Endothelial cell of umbilical vein (primary cell): ENCODE measurements at places on chromosomes 6 and 20. TPM values are rescaled to one million over a fixed set of nuclear protein-coding genes. Genes with fewer than 3 reads are reported as not detected.

The ZGPAT gene
- 29.3 and 31.7 TPM in 2 replicates for total RNA-seq

GRCh38 chr6:130583268-130583667 is 217.5 kb downstream of the TMEM200A start:
- no peak overlapping the region for H3K4me3 ChIP-seq
- no peak for DNase-seq
- H3K27me3 ChIP-seq = no peaks in the 10 kb centered on the region
- no peak overlapping the region for H3K27ac ChIP-seq

The ZNF831 gene
- total RNA-seq = not detected in 2 replicates

The TCF15 gene
- 1.3 TPM in 1 of 2 replicates, not detected in the other for total RNA-seq

The ZNF318 gene
- total RNA-seq = 13.0 and 13.6 TPM in 2 replicates

The SLC2A4RG gene
- total RNA-seq = 69.3 and 69.4 TPM in 2 replicates

GRCh38 chr20:56360133-56360907 is 1.5 kb downstream of the FAM210B start:
- H3K4me1 ChIP-seq = peaks cover 6% of the 10 kb centered on the region
- H3K36me3 ChIP-seq = no peaks in the 10 kb centered on the region
- H3K27ac ChIP-seq = peak overlapping the region; percentile 59
- H3K4me3 ChIP-seq = peak overlapping the region; percentile 62

DNA sequence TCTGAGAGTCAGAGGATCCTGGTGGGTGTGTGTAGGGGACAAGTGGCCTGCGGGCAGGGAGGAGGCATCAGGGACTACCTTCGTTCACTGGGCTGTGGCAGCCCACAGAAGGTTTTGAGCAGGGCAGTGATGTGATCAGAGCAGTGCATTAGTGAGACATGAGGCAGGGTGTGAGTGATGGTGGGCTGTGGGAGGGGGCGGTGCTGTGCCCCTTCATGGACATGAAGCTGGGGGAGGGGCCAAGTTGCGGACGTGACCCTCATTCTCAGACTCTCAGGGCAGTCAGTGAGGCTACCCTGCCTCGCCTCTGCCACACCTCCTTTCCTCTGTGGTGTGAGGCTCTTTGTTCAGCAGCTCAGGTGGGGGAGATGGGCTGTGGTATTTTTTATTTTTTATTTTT is 142.2 kb upstream of the RNF24 start:
- H3K4me1 ChIP-seq = peaks cover 14% of the 10 kb centered on the region
- H3K36me3 ChIP-seq = no peaks in the 10 kb centered on the region
- no peak for DNase-seq
- H3K27ac ChIP-seq = no peak overlapping the region

- no peaks in the 10 kb centered on the region for H3K4me1 ChIP-seq
- no peak overlapping the region for H3K4me3 ChIP-seq
- DNase-seq = no peak
- no peaks in the 10 kb centered on the region for H3K27me3 ChIP-seq
- H3K36me3 ChIP-seq = no peaks in the 10 kb centered on the region
- H3K27ac ChIP-seq = no peak overlapping the region
These were observed 234.9 kb upstream of the PLN start for GRCh38 chr6:118313208-118313607.

The SIRPD gene
- not detected in 2 replicates for total RNA-seq

GRCh38 chr6:69816569-69816968 is 19.8 kb upstream of the LMBRD1 start:
- no peaks in the 10 kb centered on the region for H3K4me1 ChIP-seq
- no peaks in the 10 kb centered on the region for H3K36me3 ChIP-seq
- DNase-seq = no peak
- no peak overlapping the region for H3K27ac ChIP-seq
- no peaks in the 10 kb centered on the region for H3K27me3 ChIP-seq
- no peak overlapping the region for H3K4me3 ChIP-seq

- no peaks in the 10 kb centered on the region for H3K27me3 ChIP-seq
- no peak overlapping the region for H3K4me3 ChIP-seq
- no peak overlapping the region for H3K27ac ChIP-seq
- H3K36me3 ChIP-seq = no peaks in the 10 kb centered on the region
These were observed 205.4 kb downstream of the TPBG start for GRCh38 chr6:82569022-82569421.

DNA sequence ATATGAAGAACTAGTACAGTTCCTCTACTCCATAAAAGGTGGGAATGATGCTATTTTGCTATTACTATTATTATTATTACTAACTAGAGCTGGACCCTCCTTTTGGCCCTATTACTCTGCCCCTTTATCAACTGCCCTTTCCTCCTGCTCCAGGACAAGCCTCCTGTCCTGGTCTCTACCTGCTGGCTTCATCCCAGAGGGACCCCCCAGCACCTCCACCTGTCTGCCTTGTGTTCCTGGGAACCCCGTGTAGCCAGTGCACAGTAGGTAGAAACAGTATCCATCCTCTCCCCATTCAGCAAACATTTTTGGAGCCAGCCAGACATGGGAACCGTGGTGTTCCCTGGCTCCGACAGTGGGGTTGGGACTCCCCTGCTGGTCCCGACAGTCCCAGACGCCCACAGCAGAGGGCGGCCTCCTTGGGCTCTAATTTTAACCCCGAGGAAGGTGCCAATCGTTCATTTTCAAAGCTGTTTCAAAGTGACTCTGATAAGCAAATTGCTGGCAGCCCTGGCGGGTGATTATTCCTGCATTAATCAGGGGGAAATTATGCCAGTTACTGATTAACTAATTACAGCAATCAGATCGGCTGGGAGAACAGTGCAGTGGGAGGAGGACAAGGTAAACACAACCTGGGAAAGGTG is 44.2 kb upstream of the MDGA1 start:
- peaks cover 32% of the 10 kb centered on the region for H3K27me3 ChIP-seq
- H3K36me3 ChIP-seq = no peaks in the 10 kb centered on the region
- DNase-seq = peak; percentile 20
- H3K4me3 ChIP-seq = no peak overlapping the region
- no peaks in the 10 kb centered on the region for H3K4me1 ChIP-seq

GRCh38 chr6:150392452-150393220 is 23.8 kb downstream of the IYD start:
- H3K27ac ChIP-seq = no peak overlapping the region
- no peaks in the 10 kb centered on the region for H3K4me1 ChIP-seq
- no peak overlapping the region for H3K4me3 ChIP-seq
- no peaks in the 10 kb centered on the region for H3K36me3 ChIP-seq
- no peak for DNase-seq

The LY6G6F gene
- total RNA-seq = not detected in 2 replicates

DNA sequence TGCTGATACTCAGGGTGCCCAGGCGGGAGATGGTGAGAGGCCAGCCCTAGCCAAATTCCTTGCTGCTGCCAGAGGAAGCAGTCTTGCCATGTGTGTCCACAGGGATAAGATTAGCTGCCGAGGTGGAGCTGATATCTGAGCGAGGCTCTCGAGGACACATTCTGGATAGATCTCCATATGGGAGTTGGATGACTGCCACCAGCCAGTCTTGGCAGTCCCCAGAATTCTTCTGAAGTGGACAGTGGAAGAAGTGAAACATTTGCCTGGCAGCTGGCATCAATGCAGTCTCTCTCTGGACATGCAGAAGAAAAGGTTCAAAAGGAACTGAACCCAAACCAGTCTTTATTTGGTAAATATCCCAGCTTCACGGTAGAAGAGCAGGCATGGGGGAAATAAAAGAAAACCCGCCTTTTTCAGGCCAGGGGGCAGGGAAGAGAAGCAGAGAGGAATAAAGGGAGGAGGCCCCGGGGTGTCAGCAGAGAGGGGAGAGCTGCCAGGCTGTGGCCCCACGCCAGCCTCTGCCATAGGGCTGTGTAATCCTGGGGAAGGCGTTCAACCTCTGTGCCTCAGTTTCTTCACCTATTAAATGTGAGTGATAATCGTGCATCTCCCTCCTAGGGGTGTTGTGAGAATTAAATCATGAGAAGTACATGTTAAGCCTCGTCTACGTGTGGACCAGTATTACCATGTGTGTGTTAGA is 3.7 kb upstream of the FUCA2 start:
- H3K27ac ChIP-seq = no peak overlapping the region
- DNase-seq = no peak
- no peaks in the 10 kb centered on the region for H3K36me3 ChIP-seq
- H3K4me1 ChIP-seq = peaks cover 14% of the 10 kb centered on the region

The MOXD1 gene
- not detected in 2 replicates for total RNA-seq

The PRND gene
- 0.18 and 0.28 TPM in 2 replicates for total RNA-seq

DNA sequence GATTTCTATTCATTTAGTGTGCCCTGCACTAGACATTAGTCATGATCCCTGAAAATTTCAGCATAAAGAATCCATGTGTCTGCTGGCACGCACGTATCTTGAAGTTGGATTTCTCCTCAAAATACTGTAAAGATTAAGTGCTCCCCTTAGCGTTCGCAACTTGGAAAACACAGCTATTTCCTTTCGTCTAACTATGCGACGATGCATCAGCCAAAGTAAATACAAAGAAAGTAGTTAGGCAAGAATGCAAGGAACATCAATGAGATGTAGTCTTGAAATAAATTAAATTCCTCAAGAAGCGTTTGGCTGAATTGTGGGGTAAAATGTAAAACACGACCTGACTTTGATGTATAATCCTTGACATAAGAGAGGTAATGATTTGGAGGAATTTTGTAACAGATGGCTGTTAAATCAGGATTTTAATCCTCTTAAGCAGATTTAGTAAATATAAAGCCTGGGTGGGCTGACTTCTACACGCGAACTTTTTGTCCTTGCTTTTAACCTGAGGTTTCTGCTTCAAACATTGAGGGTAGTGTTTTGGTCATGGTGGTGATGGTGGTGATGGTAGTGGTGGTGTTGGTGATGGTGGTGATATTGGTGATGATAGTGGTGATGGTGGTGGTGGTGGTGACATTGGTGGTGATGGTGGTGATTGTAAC is 88.2 kb downstream of the FOXF2 start:
- DNase-seq = peak; percentile 58
- H3K36me3 ChIP-seq = no peaks in the 10 kb centered on the region
- H3K27me3 ChIP-seq = no peaks in the 10 kb centered on the region

GRCh38 chr6:44618371-44618770 is 230.9 kb downstream of the CDC5L start:
- H3K27ac ChIP-seq = no peak overlapping the region
- no peaks in the 10 kb centered on the region for H3K27me3 ChIP-seq
- H3K4me3 ChIP-seq = no peak overlapping the region
- no peaks in the 10 kb centered on the region for H3K36me3 ChIP-seq
- H3K4me1 ChIP-seq = no peaks in the 10 kb centered on the region
- no peak for DNase-seq

The C20orf141 gene
- not detected in 2 replicates for total RNA-seq

DNA sequence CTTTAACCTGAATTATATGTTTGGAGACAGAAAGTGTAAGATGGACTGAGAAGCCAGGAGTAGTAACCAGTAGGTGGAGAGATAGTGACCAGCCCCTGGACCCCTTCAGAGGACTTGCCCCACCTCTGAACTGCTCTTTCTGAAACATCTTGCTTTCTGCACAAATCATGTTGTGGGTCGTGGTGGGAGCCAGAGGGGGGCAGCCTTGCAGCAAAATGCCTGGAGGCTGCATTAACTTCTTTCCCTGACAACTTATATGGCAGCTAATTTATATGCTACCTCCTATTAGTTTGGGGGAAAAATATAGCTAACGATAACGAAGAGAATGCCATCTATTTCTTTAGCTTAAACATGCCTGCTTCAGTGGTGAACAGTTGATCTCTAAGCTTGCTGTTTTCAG is 859.8 kb downstream of the MAFB start:
- H3K4me3 ChIP-seq = no peak overlapping the region
- no peak for DNase-seq
- H3K27me3 ChIP-seq = no peaks in the 10 kb centered on the region
- H3K36me3 ChIP-seq = no peaks in the 10 kb centered on the region

DNA sequence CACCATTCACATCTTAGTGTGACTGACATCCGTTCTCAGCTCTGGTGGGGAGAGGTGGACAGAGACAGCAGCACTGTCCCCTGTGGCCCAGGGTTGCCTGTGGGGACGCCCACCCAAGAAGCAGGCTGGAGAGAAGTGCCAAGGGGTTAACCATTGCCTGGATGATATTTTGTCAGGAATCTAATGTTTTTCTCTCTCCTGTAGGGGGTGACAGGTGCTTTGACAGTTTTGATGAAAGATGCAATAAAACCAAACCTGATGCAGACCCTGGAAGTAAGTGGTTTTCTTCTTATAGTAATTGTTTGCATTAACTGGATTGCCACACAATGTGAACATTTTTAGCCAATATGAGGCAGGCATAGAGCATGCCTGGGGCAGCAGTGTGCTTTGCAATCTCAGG is 99.3 kb downstream of the MTHFD1L start:
- H3K36me3 ChIP-seq = peaks cover 13% of the 10 kb centered on the region
- no peak overlapping the region for H3K27ac ChIP-seq
- DNase-seq = no peak
- H3K27me3 ChIP-seq = no peaks in the 10 kb centered on the region

The TRMT11 gene
- total RNA-seq = 10.7 and 11.3 TPM in 2 replicates

The CTNNBL1 gene
- total RNA-seq = 54.8 and 60.2 TPM in 2 replicates

- no peak for DNase-seq
- H3K27ac ChIP-seq = no peak overlapping the region
- H3K4me1 ChIP-seq = no peaks in the 10 kb centered on the region
- H3K27me3 ChIP-seq = no peaks in the 10 kb centered on the region
- H3K36me3 ChIP-seq = no peaks in the 10 kb centered on the region
These were observed 96.2 kb downstream of the SMAP1 start for GRCh38 chr6:70763754-70764510.

GRCh38 chr20:14337400-14338171 is at the start of gene FLRT3:
FLRT3 (minus strand) TSS chr20:14337612; CDS start chr20:14327506, 10,106 bp downstream.
- peak; percentile 95 for DNase-seq
- H3K4me3 ChIP-seq = peak within 1 kb of the TSS; percentile 39
- peaks cover 2% of the 10 kb centered on the region for H3K27me3 ChIP-seq
- no peaks in the 10 kb centered on the region for H3K36me3 ChIP-seq
- peaks cover 5% of the 10 kb centered on the region for H3K4me1 ChIP-seq

DNA sequence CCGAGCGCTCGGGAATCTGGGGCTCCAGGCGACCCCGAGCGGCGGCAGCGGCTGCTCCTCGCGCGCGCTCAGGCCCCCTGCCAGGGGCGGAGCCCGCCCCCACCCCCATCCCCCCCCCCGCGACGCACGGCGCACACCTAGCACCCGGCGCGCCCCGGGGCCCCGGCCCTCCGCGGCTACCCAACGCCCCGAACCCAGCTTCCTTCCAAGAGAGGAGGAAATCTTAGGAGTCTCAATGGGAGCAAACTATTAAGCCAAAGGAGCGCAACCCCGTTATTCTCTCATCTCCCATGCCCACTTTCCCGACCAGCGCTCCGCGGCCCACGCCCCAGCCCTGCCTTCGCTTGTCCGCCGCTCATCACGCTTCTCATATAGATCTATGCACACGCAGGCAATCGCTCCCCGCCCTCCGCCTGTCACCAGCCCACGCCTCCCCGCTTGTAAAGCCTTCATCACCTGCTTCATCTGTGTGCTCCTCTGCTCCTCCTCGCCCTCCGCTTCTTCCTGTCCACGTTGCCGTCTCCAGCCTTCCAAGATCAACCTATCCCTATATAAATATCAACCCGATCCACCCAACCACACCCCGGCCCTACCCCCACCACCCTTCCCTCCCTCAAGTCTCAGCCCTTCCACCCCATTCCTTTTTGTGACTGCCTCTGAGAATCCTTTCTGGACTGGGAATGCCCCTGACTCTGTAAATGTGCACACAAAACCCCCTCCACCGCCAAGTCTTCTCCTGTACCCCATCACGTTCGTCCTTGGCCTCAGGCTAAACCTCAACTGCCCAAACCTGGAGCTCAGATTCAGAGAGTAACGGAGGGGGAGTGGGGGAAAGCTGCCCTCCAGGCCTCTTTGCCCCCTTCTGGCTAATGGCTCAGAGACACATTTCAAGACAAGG is at the start of gene DLK2:
Gene DLK2 (minus strand): TSS at position 18 of the 898 bp plus-strand sequence. CDS start 723 bp downstream, outside the sequence.
- H3K4me1 ChIP-seq = peaks cover 9% of the 10 kb centered on the region
- peaks cover 8% of the 10 kb centered on the region for H3K27me3 ChIP-seq
- H3K36me3 ChIP-seq = peaks cover 4% of the 10 kb centered on the region
- DNase-seq = no peak
- no peak within 1 kb of the TSS for H3K27ac ChIP-seq
- peak within 1 kb of the TSS; percentile 46 for H3K4me3 ChIP-seq
